ENCODE measurements at places on chromosomes 5 and 9.

DNA sequence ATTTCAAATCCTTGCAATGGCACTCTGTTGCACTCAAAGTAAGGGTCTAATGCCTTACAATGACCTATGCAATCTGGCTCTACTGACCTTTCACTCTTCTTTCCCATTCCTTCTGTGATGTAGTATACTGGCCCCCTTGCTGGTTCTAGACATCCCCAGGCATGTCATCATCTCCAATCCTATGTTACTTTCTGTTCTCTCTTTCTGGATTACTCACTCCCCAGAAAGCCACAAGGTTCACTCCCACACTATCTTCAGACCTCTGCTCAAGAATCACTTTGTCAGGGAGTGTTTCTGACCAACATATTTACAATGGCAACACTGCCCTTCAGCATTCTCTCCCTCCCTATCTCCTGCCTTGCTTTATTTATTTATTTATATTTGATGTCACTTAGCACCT is 802.2 kb upstream of the WWC1 start:
- no peak for DNase-seq
- H3K36me3 ChIP-seq, result no peaks in the 10 kb centered on the region
- no peaks in the 10 kb centered on the region for H3K4me1 ChIP-seq
- no peak overlapping the region for H3K27ac ChIP-seq

DNA sequence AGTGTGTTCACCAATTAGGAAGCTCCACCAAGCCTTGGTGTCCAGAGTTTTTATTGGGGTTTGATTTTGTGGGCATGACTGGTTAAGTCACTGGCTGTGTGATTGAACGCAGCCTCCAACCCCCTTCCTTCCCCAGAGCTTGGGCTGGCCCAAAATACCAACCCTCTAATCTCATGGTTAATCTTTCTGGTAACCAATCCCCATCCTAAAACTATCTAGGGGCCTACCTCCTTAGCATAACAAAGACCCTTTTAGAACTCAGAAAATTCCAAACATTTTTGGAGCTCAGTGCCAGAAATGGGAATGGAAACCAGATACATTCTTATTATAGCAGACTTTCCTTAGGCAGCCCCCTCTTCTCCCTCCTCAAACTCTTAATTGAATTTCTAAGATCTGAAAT is 35.9 kb upstream of the HRH2 start:
- H3K27me3 ChIP-seq, result no peaks in the 10 kb centered on the region
- no peak overlapping the region for H3K4me3 ChIP-seq
- no peak for DNase-seq
- no peaks in the 10 kb centered on the region for H3K36me3 ChIP-seq
- no peaks in the 10 kb centered on the region for H3K4me1 ChIP-seq

GRCh38 chr9:120526534-120526933 is 53.4 kb downstream of the CDK5RAP2 start:
- peaks cover 89% of the 10 kb centered on the region for H3K36me3 ChIP-seq
- H3K27ac ChIP-seq, result no peak overlapping the region
- DNase-seq, result no peak

GRCh38 chr5:169873642-169874041 is 106.7 kb downstream of the INSYN2B start:
- H3K4me3 ChIP-seq, result no peak overlapping the region
- no peak for DNase-seq
- H3K27me3 ChIP-seq, result no peaks in the 10 kb centered on the region
- H3K27ac ChIP-seq, result no peak overlapping the region
- no peaks in the 10 kb centered on the region for H3K4me1 ChIP-seq
- peaks cover 28% of the 10 kb centered on the region for H3K36me3 ChIP-seq

GRCh38 chr5:3310541-3311261 is 284.9 kb upstream of the IRX1 start:
- no peaks in the 10 kb centered on the region for H3K36me3 ChIP-seq
- H3K4me3 ChIP-seq, result no peak overlapping the region
- no peak overlapping the region for H3K27ac ChIP-seq
- H3K27me3 ChIP-seq, result no peaks in the 10 kb centered on the region
- no peaks in the 10 kb centered on the region for H3K4me1 ChIP-seq
- no peak for DNase-seq

GRCh38 chr5:180470966-180471582 is 23.1 kb upstream of the CNOT6 start:
- DNase-seq, result peak; percentile 71
- H3K36me3 ChIP-seq, result no peaks in the 10 kb centered on the region
- H3K27me3 ChIP-seq, result no peaks in the 10 kb centered on the region
- no peak overlapping the region for H3K4me3 ChIP-seq
- no peaks in the 10 kb centered on the region for H3K4me1 ChIP-seq

- no peak for DNase-seq
- no peak overlapping the region for H3K4me3 ChIP-seq
- H3K36me3 ChIP-seq, result no peaks in the 10 kb centered on the region
- no peak overlapping the region for H3K27ac ChIP-seq
- H3K4me1 ChIP-seq, result no peaks in the 10 kb centered on the region
Observed at GRCh38 chr5:127919006-127919796, 164.4 kb upstream of the SLC12A2 start.

DNA sequence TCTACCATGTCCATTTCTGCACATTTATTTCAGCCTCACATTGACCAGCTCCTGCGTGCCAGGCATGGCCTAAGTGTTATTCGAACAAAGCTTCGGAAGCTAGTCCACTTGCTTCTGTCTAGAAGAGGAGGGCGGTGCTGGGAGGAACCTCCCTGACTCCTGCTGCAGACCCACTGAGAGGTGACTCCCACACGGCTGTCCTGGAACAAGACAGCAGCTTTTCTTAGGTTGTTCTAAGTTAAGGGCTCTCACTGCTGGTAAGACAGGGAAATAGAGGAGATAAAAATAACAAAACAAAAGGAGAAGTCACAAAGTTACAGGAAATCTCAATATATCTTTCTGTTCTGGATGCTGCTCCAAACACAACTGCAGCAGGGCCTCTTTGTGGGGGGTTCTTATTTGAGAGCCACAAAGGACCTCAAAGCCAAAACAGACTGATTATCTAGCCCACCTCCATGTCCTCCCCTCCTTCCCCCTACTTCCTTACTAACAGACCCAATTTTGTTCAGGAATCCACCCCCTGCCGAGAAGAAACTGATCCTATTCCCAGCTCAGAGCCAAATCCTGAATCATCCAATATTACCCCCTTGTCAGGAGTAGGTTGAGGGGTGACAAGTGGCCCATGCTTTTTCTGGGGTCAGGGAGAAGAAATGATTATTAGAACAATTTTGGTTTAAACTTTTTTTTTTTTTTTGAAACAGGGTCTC is 28.4 kb upstream of the KCNIP1 start:
- H3K4me1 ChIP-seq, result no peaks in the 10 kb centered on the region
- no peaks in the 10 kb centered on the region for H3K36me3 ChIP-seq
- H3K4me3 ChIP-seq, result no peak overlapping the region

GRCh38 chr5:142780871-142781270 is 10.7 kb downstream of the ARHGAP26 start:
- H3K4me3 ChIP-seq, result no peak overlapping the region
- H3K4me1 ChIP-seq, result peaks cover 6% of the 10 kb centered on the region
- H3K36me3 ChIP-seq, result no peaks in the 10 kb centered on the region
- no peaks in the 10 kb centered on the region for H3K27me3 ChIP-seq
- no peak for DNase-seq
- no peak overlapping the region for H3K27ac ChIP-seq

Data from DND-41 (cell line).